ENCODE measurements at places on chromosomes 11 and 22.

GRCh38 chr11:5225480-5225871 is 1.4 kb downstream of the HBB start:
- no peak for DNase-seq

GRCh38 chr22:36171941-36172340 is 11.4 kb upstream of the APOL3 start:
- DNase-seq, result no peak

DNA sequence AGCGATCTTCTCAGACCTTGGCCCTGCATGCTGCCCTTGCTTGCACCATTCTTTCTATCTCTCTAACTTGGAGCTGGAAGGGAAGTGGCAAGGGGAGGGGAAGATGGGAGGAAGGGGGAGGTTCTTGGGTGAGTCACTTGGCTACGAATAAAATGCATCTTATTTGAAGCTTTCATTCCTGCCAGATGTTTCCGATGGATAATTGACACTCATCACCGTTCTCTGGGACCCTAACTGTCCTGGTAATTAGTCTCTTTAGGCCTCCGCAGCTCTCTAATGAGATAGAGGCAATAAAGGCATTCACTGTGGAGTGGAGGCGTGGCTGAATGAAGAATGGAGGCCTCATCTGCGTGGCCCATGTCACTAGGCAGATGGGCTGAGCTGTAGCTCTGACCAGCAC is 960.1 kb downstream of the NTM start:
- DNase-seq, result no peak

- DNase-seq, result no peak
Observed at GRCh38 chr11:77039491-77040400, 5.5 kb downstream of the B3GNT6 start.

DNA sequence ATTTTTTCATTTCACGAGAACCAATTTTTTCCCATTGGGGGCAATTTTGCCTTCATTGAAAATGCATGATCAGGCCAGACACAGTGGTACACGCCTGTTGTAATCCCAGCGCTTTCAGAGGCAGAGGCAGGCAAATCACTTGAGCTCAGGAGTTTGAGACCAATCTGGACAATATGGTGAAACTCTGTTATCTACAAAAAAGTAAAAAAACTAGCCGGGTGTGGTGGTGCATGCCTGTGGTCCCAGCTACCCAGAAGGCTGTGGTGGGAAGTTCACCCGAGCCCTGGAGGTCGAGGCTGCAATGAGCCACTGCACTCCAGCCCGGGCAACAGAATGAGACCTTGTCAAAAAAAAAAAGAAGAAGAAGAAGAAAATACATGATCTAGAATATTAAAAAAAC is 19.2 kb upstream of the UPK3A start:
- DNase-seq, result no peak

- DNase-seq, result no peak
Observed at GRCh38 chr11:70703141-70704064, 305.1 kb downstream of the CTTN start.

DNA sequence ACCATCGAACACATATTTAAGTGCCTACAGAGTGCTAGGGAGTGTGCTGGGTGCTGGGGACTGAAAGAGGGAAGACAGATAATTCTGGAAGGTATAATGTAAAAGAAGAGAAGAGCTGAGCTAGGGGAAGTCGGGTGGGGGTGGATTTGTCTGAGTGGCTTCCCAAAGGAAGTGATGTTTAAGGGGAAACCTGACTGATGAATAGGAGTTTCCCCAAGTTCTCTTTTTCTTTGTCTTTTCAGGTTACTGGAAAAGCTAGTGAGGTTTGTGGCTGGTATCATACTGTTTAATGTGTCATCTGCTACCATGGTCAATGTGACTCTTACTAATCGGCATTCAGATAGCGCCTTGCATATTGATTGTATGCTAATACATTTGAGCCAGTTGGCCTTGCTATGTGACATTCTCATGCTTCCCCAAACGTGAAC is 151.6 kb upstream of the MTMR2 start:
- DNase-seq, result no peak
